RPMI7951 (cell line): ENCODE measurements at places on chromosomes 6 and 20. TPM values are rescaled to one million over a fixed set of nuclear protein-coding genes. Genes with fewer than 3 reads are reported as not detected.

Gene PSMB1
- total RNA-seq = 733 and 830 TPM in 2 replicates

Gene PBOV1
- total RNA-seq = not detected in 2 replicates

Gene HLA-DMB
- total RNA-seq = 2.5 and 3.1 TPM in 2 replicates

Gene POU5F1
- total RNA-seq = 0.36 TPM in 1 of 2 replicates, not detected in the other

Gene STMND1
- total RNA-seq = not detected in 2 replicates

Gene OPRM1
- not detected in 2 replicates for total RNA-seq

Gene CFB
- 0.72 and 1.8 TPM in 2 replicates for total RNA-seq

Gene COL12A1
- total RNA-seq = 25.9 and 28.7 TPM in 2 replicates

Gene TOX2
- 24.7 and 25.4 TPM in 2 replicates for total RNA-seq

Gene REM1
- total RNA-seq = 0.24 and 0.39 TPM in 2 replicates

Gene SNRPB2
- 133 and 174 TPM in 2 replicates for total RNA-seq

Gene TCF15
- total RNA-seq = 0.24 TPM in 1 of 2 replicates, not detected in the other

Gene TGM3
- not detected in 2 replicates for total RNA-seq

Gene ZNF184
- 16.4 and 24.2 TPM in 2 replicates for total RNA-seq

Gene MARCKS
- 130 and 168 TPM in 2 replicates for total RNA-seq

Gene MMP24
- 0.59 and 0.96 TPM in 2 replicates for total RNA-seq

Gene ISM1
- total RNA-seq = 0.39 and 0.48 TPM in 2 replicates

Gene FOXQ1
- not detected in 2 replicates for total RNA-seq

Gene NOTCH4
- total RNA-seq = 2.6 and 4.8 TPM in 2 replicates

Gene GTSF1L
- total RNA-seq = not detected in 2 replicates

Gene TAF4
- 6.5 and 6.6 TPM in 2 replicates for total RNA-seq

Gene THBS2
- 90.8 and 93.5 TPM in 2 replicates for total RNA-seq

Gene PXDC1
- total RNA-seq = 24.9 and 30.3 TPM in 2 replicates

Gene SUMO4
- total RNA-seq = 0.78 and 0.84 TPM in 2 replicates
